ENCODE measurements at places on chromosomes 6 and 20.

GRCh38 chr6:22231050-22231449, 65.8 kb downstream of the PRL start:
- DNase-seq = no peak

DNA sequence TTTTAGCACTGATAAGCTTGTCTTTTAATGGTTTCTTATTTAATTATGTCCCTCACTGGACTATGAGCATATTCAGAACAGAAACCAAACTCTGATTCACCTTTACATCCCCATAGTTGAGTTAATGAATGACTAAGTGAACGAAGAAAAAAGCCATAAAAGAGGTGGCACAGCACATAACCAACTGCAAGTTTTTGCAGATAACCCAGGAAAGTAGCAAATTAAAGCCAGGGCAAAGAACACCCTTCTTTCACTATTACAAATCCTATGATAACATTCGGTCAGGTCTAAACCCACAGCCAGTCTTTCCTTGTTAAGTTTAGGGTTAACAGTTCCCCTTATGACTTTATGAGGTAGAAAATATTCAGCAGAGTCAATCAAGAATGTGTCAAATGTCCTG, 102.7 kb downstream of the RIN2 start:
- DNase-seq = peak; percentile 20

DNA sequence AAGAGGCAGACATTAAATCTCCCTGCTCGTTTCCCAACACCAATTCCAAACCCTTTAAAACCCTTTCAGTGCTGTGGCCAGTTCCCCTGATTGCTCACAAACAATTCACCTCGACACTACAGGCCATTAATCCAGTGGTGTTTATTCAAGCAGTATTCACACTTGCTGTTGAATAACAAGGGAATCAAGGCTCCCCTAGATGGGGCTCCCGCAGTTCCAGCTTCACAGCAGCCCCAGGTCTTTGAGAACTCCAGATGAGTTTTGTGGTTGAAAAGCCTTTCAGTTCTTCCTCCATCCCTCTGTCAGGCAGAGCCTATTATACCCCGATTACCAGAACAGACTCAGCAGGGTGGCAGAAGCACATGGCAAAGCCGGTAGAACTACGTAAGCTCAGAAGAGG, 36.2 kb downstream of the JAG1 start:
- DNase-seq = no peak

DNA sequence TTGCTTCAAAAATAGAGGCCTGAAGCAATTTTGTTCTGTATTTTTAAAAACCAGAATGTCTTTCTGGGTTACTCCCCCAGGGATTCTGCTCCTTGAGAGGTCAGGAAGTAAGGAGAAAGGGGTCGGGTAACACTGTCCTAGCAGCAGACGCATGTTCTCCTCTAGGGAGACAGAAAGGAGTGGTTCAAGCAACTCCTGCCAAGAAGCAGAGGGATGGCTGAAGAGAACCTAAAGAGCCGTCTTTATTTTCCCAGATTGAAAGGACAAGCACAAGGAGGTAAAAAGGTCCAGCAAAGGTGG, 58.0 kb upstream of the SLC4A11 start:
- DNase-seq = no peak

GRCh38 chr6:146028851-146029572, at the start of gene GRM1:
Gene GRM1, plus strand, starts transcription at chr6:146029062. Its CDS starts 456 bp downstream, at chr6:146029518.
- DNase-seq = no peak

DNA sequence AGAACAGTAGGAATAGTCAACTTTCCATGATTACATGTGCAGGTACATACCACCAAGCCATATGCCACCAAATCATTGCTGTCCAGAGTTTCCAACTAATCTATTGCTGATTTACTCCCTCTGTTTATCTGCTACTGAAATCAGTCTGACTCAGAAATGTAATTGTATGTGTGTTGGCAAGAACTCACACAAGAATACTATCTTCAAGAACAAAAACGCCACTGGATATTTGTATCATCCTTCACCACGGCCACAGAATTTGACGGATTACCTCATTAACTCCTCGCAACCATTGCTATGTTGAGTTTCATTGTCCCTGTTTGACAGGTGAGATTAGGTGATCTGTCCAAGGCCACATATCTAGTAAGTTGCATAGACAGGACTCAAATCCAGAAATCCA, 159.2 kb downstream of the GMPR start:
- no peak for DNase-seq

- no peak for DNase-seq
These were observed 36.1 kb upstream of the PLCB4 start for GRCh38 chr20:9032758-9033157.

GRCh38 chr6:12034349-12034748, 22.2 kb downstream of the HIVEP1 start:
- no peak for DNase-seq

DNA sequence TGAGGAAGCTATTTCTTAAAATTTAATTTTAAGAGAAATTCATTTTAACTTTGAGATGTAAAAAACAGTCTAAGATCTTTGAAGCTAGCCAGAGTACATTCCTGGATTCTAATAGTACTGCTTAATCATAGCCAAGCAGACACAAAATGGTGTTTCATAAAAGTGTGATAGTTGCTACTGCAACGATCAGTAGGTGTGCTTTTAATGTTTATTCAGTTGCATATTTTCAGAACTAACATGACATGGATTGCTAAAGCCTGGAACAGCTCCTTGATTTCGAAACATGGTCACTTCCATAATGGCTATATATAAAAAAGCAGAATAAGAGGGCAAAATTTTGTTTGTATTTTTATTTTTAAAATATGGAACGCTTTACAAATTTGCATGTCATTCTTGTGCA, 35.5 kb downstream of the SESN1 start:
- DNase-seq = no peak

DNA sequence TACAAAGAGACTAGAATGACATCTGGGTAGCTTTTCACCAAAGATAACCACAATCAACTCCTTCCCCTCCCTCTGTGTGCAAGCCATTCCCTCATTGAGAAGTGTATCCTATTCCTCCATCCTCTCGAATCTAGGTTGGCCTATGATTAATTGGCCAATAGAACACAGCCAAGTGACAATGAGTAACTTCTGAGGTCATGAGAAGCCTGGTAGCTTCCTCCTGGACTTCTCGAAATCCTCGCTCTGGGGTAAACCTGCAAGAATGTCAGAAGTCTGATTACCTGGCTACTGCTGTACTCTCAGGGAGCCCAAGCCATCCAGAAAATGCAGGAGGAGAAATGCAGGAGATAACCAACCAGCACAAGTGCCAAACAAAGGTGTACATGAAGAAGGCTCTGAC, 13.1 kb downstream of the ARHGAP18 start:
- no peak for DNase-seq

GRCh38 chr6:3077430-3077829, 9.1 kb downstream of the RIPK1 start:
- DNase-seq = no peak

GRCh38 chr6:144624716-144625115, 339.6 kb downstream of the UTRN start:
- DNase-seq = no peak

DNA sequence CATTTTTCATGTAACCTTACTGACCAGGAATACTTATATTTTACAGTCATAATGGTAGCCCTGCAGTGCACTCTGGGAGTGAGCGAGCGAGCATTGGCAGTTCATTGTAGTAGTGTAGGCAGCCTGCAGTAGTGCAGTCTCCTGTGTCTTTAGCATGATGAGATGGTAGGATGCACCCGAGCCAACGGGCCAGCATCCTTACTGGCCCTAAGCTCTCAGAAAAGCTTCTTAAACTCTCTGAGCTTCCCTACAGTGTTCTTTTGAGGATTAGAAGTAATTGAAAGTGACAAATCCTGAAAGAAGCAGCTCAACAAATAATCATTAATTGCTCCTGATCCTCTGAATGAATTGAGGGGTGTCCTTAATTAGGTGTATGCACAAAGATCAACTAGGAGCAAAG, 20.9 kb downstream of the SLC9A8 start:
- DNase-seq = no peak

- DNase-seq = no peak
These were observed 22.8 kb upstream of the LRRC1 start for GRCh38 chr6:53771785-53772624.

DNA sequence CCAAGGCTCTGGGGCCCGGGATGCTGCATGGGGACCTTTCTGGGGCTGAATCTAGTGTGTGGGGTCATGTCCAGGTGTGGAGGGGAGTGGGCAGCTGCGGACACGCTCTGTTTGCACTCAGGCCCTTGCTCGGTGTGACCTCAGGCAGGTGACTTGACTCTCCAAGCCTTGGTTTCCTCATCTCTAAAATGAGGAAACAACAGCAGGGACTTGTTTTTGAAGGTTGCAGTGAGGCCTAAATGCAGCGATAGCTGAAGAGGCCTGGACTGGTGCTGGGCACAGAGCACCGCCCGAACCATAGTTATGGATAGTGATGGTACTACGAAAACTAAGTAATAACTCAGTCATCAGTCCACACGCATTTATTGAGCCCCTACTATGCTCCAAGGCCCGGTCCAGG, 91.8 kb downstream of the NOL4L start:
- DNase-seq = no peak

DNA sequence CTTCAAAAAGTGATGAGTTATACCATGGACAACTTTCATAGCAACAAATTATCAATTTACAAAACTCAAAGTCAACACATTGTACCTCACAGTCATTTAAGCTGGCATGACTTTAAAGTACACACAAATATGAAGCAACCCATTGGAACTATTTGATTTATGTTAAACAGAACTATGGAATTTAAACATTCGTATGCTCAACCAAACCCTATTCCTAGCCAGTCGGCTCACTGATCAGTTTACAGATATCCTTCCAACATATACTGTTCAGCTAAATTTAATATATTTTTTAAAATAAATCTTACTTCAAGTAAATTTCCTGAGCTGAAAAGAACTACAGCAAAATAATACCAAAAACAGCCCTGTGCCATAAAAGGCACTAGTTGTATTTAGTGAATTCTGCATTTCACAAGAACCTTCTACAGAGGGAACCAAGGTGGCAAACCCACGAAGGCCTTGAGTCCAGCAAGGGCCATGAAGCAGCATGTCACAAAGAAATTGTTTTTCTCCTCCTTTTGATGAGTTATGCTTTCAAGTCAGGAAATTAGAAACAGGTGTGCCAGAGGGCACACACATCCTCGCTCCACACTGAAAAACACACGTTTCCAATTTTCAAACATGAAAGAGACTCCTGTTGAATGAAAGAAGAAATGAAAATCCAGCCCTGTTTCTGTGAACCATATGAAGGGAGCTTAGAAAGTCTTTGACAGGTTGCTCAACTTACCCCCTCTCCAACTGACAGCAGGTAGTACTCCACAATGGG, 122.8 kb downstream of the TASP1 start:
- DNase-seq = no peak

DNA sequence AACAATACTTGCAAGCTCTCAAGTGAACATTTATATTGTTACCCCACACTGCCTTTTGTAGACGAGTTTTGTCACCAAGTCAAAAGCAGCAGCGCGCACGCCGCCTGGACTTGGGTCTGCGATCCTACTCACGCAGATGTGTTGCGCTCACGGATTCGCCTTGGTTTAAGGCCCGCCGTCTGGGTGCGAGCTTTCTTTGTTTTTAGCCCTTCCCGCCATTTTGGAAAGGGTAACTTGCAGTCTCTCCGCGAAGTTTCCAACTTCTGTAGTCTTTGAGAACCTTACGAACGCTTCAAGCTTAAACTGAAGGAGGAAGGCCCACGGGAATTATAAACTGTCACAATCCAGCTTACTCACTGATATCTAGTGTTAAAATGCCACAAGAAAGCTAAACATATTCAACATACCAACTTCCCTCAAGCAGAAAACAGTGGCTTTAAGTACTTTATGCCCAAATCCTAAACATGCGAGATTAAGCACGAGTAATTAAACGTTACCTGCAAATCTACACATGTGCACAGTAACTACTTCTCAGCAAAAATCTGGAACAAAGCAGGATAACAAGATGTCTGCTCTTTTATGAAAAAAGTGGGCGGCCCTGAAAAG, 80.4 kb upstream of the BTN3A2 start:
- DNase-seq = no peak

All from GM13977 (cell line).